ENCODE measurements at places on chromosomes 7 and 10.

DNA sequence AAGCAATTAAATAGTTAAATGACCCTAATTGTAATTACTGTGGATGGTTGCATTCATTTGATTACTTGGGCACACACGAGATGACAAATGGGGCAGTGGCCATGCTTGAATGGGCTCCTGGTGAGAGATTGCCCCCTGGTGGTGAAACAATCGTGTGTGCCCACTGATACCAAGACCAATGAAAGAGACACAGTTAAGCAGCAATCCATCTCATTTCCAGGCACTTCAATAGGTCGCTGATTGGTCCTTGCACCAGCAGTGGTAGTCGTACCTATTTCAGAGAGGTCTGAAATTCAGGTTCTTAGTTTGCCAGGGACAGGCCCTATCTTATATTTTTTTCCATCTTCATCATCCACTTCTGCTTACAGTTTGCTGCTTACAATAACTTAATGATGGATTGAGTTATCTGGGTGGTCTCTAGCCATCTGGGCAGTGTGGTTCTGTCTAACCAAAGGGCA is 8.3 kb downstream of the PCBD1 start:
- no peaks in the 10 kb centered on the region for H3K27me3 ChIP-seq
- H3K36me3 ChIP-seq: peaks cover 5% of the 10 kb centered on the region
- H3K4me3 ChIP-seq: no peak overlapping the region
- DNase-seq: no peak
- no peak overlapping the region for H3K27ac ChIP-seq

DNA sequence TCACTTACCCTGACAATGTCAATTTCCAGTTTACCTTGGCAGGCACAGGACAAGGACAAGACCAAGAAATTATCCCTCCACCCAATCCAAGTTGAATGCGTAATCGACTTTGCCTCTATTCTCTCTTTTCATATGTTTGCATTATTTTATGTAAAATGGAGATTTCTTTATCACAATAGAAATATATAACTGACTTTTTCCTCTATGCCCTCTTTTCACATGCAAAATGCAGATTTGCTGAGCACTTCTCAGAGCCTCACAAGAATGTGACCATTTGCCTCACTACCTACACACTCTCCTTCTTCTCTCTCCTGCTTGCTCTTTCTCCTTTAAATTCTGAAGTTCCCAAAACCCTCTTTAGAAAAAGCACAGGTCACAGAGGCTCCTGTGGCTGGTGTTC is 15.1 kb downstream of the CYP3A43 start:
- H3K4me3 ChIP-seq: no peak overlapping the region
- H3K4me1 ChIP-seq: no peaks in the 10 kb centered on the region
- no peaks in the 10 kb centered on the region for H3K27me3 ChIP-seq
- no peak for DNase-seq
- no peak overlapping the region for H3K27ac ChIP-seq

DNA sequence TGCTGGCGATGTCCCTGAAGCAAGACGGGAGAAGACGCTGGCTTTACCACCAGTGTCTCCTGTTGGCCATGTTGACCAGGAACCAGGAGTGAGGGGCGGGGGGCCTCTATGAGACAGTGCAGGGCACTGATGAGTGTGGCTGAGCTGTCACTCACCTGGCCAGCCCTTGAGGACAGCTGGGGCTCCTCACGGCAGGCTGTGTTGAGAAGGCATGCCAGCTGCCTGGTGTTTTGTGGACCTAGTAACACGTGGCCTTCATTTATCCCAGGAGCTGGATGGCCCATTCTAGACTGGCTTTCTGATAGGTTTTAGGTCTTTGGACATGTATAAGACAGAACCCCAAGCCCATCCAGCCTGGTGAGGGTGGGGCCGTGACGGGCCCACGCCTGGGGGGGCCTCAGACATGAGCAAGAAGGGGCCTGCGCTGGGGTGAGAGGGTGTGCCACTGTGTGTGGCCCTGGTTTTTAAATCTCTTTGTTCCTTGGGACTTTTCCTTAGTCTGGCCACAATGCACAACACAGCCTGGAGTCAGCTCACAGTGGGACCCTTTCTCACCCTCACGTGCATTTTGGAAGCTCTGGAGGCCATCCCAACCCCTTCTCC is 10.5 kb downstream of the RHBDD2 start:
- peaks cover 14% of the 10 kb centered on the region for H3K36me3 ChIP-seq
- no peaks in the 10 kb centered on the region for H3K4me1 ChIP-seq
- DNase-seq: no peak
- H3K4me3 ChIP-seq: no peak overlapping the region

GRCh38 chr7:50822110-50822509 is 39.4 kb upstream of the GRB10 start:
- no peaks in the 10 kb centered on the region for H3K36me3 ChIP-seq
- DNase-seq: no peak
- 0 out of 2 replicates have a peak, but pooled peaks cover 2% of the 10 kb centered on the region for H3K4me1 ChIP-seq
- H3K27ac ChIP-seq: no peak overlapping the region
- no peak overlapping the region for H3K4me3 ChIP-seq
- H3K27me3 ChIP-seq: no peaks in the 10 kb centered on the region

GRCh38 chr7:1800902-1801301 is 130.8 kb downstream of the ELFN1 start:
- H3K27me3 ChIP-seq: no peaks in the 10 kb centered on the region
- H3K36me3 ChIP-seq: no peaks in the 10 kb centered on the region
- no peak overlapping the region for H3K4me3 ChIP-seq
- DNase-seq: no peak
- H3K27ac ChIP-seq: no peak overlapping the region

DNA sequence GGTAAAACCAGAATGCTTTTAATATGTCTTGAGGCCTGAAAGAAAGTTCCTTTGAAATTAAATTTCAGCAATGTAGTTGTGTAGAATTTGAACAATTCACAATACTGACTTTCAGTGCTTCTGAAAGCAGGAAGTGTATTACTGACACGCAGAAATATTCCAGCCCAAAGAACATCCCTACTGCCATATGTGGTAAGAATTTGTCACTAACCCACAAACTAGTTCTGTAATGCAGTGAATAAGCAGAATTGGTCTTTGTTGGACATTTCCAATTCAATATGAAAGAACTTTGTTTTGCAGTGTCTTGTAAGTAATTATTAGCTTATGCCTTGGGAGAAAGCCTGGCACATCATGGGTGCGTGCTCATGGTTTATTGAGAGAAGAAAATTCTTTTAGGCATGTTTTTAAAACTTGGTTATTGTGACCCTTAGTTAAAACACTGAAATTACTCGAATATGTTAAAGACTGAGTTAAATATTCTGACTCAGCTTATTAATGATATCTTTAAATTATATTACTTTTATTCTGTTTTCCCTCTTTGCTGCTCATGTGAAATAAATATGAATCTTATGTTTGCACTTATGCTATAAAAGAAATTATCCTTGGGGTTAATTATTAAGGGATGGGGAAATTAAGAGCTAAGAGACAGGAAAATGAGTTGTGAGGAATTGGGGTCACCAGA is 33.4 kb downstream of the PTPN12 start:
- peaks cover 2% of the 10 kb centered on the region for H3K36me3 ChIP-seq
- H3K4me1 ChIP-seq: 0 out of 2 replicates have a peak, but pooled peaks cover 1% of the 10 kb centered on the region
- DNase-seq: no peak
- no peak overlapping the region for H3K4me3 ChIP-seq

GRCh38 chr7:116210345-116211005 is at the start of gene TES:
TSS of gene TES (plus strand) at chr7:116210539. CDS start at chr7:116210708, 169 bp downstream.
- no peaks in the 10 kb centered on the region for H3K36me3 ChIP-seq
- no peaks in the 10 kb centered on the region for H3K27me3 ChIP-seq
- no peaks in the 10 kb centered on the region for H3K4me1 ChIP-seq

DNA sequence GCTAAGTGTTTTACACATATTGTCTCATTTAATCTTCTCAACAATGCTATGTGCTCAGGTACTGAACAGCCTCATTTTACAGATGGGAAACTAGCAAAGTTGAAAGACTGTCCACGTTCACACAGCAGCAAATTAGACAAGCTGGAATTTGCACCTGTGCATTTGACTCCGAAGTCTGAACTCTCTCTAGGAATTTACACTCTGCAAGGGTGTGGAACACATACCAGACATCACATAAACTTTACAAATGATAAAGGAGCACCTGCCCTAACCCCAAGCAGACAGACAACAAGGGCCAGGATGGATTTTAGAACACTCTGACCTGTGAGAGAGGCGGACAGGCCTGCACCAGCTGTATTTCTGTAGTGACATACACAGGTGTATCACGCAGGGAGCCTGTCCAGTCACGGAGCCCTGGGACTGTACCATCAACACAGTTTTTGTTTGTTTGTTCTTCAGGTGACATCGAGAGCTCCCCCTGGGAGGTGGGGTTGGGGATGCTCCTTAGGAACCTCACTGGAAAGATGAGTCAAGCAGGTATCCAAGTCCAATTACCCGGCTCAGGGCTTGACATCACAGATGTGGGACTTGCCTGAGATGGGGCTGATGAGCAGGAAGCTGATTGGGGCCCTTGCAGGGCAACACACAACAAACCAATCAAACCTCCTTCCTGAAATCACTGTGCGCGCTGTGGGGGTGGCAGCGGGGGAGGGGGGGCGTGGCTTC is 31.0 kb downstream of the MKI67 start:
- H3K36me3 ChIP-seq: peaks cover 17% of the 10 kb centered on the region
- H3K4me1 ChIP-seq: no peaks in the 10 kb centered on the region

- no peaks in the 10 kb centered on the region for H3K27me3 ChIP-seq
- H3K36me3 ChIP-seq: no peaks in the 10 kb centered on the region
- no peak for DNase-seq
- H3K4me3 ChIP-seq: no peak overlapping the region
- no peak overlapping the region for H3K27ac ChIP-seq
These were observed 80.5 kb downstream of the ELAPOR2 start for GRCh38 chr7:86978808-86979506.

DNA sequence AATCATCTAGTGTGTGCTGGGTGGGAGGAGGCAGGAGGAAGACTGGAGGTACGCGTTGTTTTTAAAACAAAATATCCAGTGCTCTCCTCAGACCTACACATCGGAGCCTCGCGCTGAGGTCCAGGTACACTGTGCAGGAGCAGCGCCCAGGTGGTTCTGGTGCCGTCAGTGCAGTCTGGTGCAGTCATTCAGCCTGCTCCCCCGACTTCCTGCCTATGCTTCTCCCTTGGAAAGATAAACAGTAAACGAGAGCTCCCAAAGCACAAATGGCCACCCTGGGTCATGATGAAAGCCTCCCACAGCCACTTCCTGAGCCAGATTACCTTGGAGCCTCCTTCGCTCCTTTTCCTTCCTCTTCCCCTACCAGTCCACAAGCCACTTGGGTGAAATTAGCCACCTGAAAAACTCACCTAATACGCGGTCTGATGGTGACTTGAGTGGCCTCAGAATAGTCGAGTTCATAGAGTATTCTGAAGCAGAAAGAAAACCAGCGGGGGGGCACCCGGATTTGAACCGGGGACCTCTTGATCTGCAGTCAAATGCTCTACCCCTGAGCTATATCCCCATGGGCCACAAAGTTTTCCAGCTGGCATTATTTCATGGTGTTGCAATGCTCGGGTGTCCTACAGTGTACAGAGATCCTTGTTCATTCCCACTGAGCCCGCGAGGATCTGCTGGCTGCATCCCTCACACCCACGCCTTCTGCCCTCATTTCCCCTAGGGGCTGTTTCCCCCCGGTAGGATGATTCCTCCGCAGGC is 82.5 kb downstream of the ZNF467 start:
- H3K4me1 ChIP-seq: peaks cover 1% of the 10 kb centered on the region
- H3K27ac ChIP-seq: no peak overlapping the region
- no peak for DNase-seq
- H3K27me3 ChIP-seq: no peaks in the 10 kb centered on the region
- H3K36me3 ChIP-seq: no peaks in the 10 kb centered on the region

DNA sequence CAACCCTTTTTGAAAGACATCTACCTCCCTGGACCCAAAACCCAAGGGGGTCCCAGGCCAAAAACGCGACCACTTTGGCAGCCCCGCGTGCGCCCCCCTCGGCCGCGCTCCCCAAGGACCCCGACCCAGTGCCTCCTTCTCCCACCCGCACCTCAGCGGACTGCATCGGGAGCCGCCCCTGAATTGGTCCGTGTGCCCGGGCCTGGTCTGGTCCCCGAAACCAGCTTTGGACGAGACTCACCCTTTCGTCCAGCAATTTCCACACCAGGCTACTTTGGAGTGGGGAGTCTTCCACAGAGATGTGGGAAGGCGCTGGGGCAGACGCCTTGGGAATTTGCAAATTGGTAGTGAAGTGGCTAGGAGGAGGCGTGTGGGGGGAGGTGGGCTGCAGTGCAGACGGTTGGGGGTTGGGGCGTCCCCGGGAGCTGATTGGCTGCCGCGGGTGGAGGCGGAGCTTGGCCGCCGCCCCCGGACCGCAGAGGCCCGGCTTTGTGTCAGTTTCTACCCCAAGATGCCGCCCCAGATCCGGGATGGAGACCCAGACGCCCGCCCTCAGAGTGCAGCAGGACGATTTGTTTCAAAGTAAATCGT is 16.9 kb downstream of the TCAF1 start:
- DNase-seq: no peak
- H3K36me3 ChIP-seq: no peaks in the 10 kb centered on the region
- H3K4me1 ChIP-seq: peaks cover 7% of the 10 kb centered on the region
- H3K4me3 ChIP-seq: peak overlapping the region; percentile 45
